ENCODE measurements at places on chromosomes 4 and X. TPM values are rescaled to one million over a fixed set of nuclear protein-coding genes. Genes with fewer than 3 reads are reported as not detected.

SYTL4 gene
- 4.0 TPM for total RNA-seq

IL13RA2 gene
- 27.8 TPM for total RNA-seq

MUC7 gene
- not detected for total RNA-seq

CT45A5 gene
- not detected for total RNA-seq

DGAT2L6 gene
- not detected for total RNA-seq

ETNPPL gene
- total RNA-seq = not detected

PPP1R2C gene
- not detected for total RNA-seq

TLR7 gene
- total RNA-seq = under 0.01 TPM
